ENCODE measurements at places on chromosomes 12 and 14. TPM values are rescaled to one million over a fixed set of nuclear protein-coding genes. Genes with fewer than 3 reads are reported as not detected.

DNA sequence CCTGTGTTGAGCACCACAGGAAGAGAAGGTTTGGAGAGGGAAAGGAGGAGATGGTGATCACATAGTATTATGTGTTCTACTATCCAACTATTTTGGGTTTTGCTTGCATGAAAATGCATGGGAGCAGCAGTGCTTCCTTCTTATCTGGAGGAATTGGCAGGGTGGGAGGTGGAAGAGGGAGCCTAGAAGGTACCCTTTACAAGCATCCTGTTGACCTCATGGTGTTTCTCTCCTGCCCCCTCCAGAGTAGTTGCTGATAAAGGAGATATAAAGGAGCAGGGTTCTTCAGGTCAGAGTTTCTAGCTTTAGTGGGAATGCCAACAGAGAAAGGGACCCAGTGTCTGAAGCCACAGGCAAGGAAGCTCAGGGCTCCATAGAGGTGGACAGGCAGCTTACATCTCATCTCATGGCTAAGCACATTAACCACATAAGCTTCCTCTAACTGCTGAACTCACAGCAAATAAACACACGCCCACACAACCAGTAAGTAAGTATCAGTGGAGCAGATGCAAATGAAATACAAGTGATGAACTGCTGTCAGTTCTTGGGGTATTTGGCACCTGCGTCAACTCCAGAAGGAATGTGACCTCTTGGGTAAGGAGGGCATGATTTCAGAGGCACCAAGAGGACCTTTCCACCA lies 174.2 kb upstream of the SLC38A2 start:
- H3K4me3 ChIP-seq = no peak overlapping the region
- peak overlapping the region; percentile 51 for H3K27ac ChIP-seq
- peak; percentile 38 for DNase-seq
- peaks cover 55% of the 10 kb centered on the region for H3K4me1 ChIP-seq
- no peaks in the 10 kb centered on the region for H3K27me3 ChIP-seq
- H3K36me3 ChIP-seq = peaks cover 4% of the 10 kb centered on the region

DNA sequence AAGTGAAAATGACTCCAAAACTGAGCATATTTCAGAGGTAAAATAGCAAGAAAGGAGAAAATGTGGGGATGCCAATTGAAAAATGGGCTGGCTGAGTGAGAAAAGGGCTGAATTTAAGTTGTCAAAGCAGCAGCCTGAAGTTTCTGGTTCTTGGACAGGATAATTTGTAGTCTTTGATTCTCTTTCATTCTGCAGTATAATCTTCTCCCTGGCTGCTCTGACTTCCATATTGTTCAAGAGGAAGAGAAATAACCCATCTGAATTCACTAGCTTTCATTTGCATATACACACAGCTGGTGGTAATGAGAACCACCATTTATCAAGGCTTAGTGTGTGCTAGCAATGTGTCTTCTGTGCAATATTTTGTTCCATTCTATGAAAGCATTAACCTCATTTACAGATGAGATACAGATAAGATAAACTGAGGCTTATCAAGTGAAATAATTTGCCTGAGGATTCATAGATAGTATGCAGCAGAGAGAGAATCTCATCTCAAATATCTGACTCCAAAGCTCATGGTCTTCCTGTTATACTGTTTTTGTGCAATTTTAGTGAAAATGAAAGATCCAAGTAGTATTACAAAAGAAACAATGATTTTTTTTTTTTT lies 184.2 kb downstream of the TMTC2 start:
- peaks cover 11% of the 10 kb centered on the region for H3K4me1 ChIP-seq
- H3K27ac ChIP-seq = no peak overlapping the region
- DNase-seq = no peak
- H3K4me3 ChIP-seq = no peak overlapping the region

DNA sequence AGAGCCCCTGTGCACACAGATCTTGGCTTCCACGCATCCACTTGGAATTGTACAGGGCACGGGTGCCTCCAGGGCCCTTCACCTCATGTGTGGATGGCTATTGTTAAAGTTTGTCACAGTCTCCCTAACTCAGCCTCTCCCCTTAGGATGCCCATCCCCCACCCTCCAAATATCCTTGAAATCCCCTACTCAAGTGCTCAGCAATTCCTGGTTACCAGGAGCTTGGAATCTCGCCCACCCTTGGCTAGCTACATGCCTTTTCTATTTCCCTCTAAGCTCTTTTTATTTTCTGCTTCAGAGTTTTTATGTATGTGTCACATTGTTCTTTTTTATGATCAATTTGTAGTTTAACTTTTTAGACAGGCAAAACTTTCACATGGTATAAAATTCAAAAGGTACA lies 13.0 kb upstream of the NR1H4 start:
- no peaks in the 10 kb centered on the region for H3K27me3 ChIP-seq
- H3K27ac ChIP-seq = no peak overlapping the region
- no peaks in the 10 kb centered on the region for H3K4me1 ChIP-seq
- DNase-seq = no peak
- H3K4me3 ChIP-seq = no peak overlapping the region

HOXC12 gene
- not detected for total RNA-seq

ITGB7 gene
- total RNA-seq = 169 TPM

Data from activated CD4-positive, alpha-beta memory T cell treated with anti-CD3 and anti-CD28 coated beads for 36 hours (primary cell).